T-cell (primary cell): ENCODE measurements at places on chromosomes 2 and 18. TPM values are rescaled to one million over a fixed set of nuclear protein-coding genes. Genes with fewer than 3 reads are reported as not detected.

The REG3A gene
- not detected for total RNA-seq

The CREG2 gene
- not detected for total RNA-seq

The LOXHD1 gene
- total RNA-seq: 0.13 TPM

The OTOS gene
- not detected for total RNA-seq

The NYAP2 gene
- 0.06 TPM for total RNA-seq

The ALPI gene
- not detected for total RNA-seq

The IL37 gene
- total RNA-seq: not detected
